Activated naive CD4-positive, alpha-beta T cell (primary cell): ENCODE measurements at places on chromosomes 11 and 22.
A peak's percentile ranks its signal among the peaks of the same experiment; 100 is the strongest.

GRCh38 chr11:36452236-36452940, 57.7 kb downstream of the TRAF6 start:
- no peak for DNase-seq

GRCh38 chr11:19216021-19216420, 14.2 kb upstream of the CSRP3 start:
- no peak for DNase-seq

GRCh38 chr11:8317159-8317558, 53.5 kb upstream of the LMO1 start:
- no peak for DNase-seq

DNA sequence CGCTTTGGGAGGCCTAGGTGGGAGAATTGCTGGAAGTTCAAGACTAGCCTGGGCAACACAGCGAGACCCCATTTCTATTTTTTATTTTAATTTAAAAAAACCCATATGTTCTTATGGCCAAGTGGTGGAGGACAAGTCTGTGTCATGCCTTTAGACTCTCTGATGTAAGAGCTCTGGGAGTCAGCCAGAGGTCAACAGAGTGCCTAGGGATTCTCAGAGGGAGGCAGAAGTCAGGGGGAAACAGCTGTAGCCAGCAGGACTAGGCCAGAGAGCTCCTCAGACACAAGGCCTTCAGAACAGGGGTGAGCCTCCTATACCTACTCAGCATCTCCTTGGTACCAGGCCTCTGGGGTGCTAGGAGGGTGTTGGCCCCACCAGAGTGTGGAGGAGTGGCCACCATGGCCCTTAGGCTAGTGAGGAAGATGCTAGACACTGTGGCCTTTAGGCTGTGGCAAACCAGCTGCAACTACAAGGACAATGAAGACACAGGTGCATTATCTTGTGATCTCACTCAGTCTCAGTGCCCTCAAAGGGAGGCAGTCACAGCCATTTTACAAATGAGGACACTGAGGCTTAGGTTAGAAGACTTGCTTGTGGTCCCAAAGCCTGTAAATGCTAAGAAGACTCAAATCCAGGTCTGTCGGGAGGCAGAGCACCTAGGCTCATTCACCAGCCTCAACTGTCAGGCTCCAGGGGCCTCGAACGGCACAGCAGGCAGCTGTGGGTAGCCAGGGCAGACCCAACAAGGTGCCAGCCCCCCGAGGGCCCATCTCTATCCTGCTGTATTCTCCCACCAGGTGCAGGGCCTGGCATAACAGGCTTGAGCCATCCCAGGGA, 5.0 kb downstream of the ZP1 start:
- no peak for DNase-seq

- DNase-seq, result no peak
Measured at GRCh38 chr11:87299041-87299481, 261.3 kb downstream of the TMEM135 start.

- no peak for DNase-seq
Measured at GRCh38 chr11:14742849-14743559, 99.4 kb downstream of the PDE3B start.

GRCh38 chr11:72568861-72569260, 105.4 kb downstream of the PDE2A start:
- no peak for DNase-seq

GRCh38 chr11:2519862-2520735, 75.3 kb downstream of the KCNQ1 start:
- DNase-seq, result no peak

- no peak for DNase-seq
Measured at GRCh38 chr22:20867179-20868024, 8.6 kb downstream of the SNAP29 start.

GRCh38 chr11:117790279-117790678, 6.7 kb downstream of the DSCAML1 start:
- DNase-seq, result no peak

DNA sequence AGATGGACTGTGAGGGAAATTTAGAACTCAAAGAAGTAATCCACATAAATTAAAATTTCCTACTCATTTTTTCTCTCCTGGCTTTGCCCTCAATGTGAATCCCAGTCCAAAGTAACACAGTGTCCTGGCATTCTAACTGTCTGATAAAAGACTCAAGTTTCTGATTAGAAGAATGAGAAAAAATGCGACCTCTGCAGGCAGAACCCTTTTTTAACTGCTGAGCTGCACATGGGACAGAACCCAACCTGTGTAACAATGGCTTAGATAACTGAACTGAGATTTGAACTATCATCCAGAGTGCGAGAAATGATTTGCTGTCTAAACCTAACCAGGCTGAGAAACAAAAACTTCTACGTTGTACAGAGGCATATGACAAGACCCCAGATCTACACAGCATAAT, 385.6 kb upstream of the LRRC4C start:
- DNase-seq, result no peak

GRCh38 chr11:96949464-96949863, 559.7 kb downstream of the JRKL start:
- DNase-seq, result no peak

DNA sequence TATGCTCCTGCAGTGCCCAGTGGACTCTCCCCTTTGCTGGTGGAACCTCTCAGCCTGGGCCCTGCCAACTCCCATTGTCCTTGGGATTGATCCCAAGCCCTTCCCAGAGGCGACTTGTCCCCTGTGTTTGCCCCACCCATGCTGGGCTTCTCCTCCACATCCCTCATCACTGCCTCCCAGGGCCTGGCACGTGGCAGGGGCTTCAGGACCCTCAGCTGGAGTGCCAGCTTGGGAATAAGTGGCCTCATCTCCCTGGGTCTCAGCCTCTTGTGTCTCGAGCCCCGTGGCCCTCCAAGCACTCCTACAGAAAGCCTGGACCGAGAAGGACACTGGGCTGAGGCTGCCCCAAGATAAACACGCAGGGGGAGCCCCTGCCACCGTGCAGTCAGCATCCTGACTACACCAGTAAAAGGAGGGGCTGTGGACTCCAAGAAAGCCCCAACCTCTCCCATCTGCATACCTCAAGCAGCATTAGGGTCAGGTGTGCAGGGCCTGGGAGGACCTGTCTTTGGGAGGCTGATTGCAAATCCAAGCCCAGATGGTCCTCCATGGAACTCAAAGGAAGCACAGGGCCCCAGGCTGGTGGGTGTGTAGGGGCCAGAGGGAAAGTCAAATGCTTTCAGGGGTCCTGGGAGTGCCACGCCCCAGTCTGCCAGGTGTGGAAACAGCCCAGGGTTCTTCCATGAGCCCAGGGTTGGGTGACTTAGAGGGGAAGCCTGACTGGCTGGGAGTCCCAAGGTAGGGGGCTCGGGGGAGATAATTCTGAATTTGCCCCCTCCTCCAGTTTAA, 9.5 kb upstream of the GNAZ start:
- no peak for DNase-seq

DNA sequence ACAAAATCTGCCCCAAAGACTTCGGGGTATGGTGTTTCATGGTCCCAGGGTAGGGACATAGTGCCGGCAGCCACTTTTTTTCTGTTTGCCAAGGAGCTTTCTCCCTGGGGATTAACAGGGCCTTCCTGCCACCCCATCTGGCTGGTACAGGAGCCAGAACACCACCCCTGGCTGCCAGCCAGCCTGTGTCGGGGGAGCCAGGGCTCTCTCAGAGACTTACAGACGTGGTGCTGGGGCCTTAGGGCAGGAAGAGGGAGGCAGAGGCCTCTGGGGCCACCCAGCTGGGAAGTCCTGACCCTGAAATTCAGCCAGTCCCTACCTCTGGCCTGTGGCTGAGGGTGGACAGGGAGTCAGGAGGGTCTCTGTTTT, 52.4 kb upstream of the CDON start:
- no peak for DNase-seq

GRCh38 chr11:73265853-73266645, 6.1 kb upstream of the P2RY6 start:
- DNase-seq, result no peak

DNA sequence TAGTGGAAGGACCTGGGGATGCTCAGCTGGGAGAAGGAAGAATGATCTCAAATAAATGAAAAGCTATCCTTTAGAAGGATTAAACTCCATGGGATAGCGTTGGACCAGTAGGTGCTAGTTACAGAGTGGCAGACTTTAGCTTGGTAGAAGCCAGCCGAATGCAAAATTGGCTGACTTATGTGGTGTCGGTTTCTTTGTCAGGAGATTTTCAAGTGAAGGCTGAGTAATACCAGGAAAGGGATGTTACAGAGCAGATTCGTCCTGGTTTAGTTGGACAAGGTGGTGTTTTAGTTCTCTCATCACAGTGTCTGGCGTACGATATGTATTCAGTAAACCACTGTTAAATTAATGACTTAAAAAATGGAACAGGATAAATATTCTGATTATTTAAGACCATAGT, 26.0 kb downstream of the FDX1 start:
- no peak for DNase-seq

DNA sequence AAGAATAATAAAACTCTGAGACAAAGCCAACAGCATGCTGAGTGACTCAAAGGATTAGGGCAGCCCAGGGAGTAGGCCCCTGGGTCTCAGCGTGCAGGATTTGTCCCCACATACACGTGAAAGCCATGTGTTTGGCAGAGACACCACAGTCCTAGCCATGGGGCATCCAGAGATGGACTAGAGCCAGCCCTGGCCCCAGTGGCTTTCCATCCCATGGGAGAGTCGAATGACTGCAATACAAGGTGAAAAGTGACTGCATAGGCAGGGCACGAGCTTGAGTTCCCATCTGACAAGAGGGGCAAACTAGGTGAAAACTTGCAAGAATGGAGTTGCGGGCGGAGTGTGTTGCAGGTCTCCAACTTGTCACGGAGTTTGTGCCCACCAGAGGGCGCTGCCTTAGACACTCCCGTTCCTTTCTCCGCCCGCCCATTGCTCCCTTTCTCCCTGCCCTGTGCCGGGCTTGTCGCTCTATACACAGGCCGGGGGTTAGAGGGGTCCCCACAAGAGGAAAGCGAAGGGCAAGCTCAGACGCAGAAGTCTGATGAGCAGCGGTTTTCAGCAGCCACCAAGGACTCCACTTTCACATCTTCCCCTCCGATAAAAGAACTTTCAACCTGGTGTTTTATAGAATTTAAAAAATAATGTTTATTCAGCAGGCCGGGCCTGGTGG, 24.2 kb downstream of the TSKU start:
- DNase-seq, result peak; percentile 23

DNA sequence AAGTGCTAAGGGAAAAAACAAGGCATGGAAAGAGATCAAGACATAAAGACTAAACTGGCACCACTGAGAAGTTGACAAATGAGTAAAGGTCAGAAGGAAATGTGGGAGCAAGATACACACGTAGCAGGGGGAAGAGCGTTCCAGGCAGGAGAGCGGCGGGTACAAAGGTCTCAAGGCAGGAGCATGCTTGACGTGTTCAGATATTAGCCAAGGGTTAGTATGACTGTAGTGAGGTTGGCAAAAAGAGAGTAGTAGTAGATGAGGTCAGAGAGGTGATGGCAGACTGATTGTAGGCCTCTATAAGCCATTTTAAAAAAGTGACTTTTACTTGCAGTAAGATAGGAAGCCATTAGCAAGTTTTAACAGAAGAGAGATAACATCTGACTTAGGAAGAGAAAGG, 9.9 kb downstream of the SYT9 start:
- no peak for DNase-seq

GRCh38 chr22:27492566-27493201, 308.9 kb downstream of the MN1 start:
- DNase-seq, result no peak

DNA sequence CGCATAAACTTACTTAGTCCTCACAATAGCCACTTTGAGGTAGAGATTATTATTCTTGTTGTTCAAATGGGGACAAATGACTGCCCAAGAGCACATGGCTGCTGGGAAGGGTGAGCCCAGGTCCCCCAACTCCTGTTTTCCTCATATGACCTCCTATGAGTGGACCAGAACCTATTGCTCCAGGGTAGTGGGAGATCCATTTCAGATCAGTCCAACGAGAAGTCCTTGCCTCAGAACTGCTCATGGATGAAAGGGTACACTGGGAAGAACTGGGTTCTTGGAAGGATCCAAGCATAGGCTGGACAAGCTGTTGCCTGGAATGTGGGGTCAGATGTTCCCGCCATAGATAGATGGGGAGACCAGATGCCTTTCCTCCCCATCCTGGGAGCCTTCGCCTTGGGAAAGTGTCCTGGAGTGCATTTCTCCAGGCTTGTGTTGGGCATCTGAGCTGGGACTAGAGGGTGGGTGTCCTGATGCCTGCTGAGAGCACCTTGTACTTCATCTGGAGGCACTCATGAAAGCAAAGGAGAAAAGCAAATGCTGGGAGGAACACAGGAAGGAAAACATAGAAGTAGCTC, 146.3 kb upstream of the B3GAT1 start:
- DNase-seq, result no peak

DNA sequence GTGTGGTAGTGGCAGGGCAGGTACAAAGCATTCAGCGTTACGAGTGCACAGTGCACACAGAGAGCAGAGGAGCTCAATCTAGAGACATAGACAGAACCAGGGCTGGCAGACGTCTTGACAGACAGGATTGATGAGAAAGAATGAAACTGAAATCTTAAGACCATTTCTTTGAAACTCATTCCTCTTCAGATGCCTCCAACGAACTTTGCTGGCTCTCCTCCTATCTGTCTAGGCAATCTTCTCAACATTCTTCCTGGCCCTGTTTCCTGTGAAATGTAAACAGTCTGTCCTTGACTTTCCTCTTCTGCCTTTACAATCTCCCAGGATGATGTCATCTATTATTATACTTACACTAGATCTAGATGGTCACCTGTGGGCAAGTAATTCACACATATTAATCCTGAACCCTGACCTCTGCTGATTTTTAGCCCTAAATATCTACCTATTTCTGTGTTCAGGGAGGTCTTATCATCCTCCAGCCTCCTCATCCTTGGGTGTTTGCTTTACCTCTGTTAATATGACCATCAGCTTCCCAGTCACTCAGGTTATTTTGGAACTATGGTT, 119.5 kb downstream of the ENTHD1 start:
- no peak for DNase-seq

DNA sequence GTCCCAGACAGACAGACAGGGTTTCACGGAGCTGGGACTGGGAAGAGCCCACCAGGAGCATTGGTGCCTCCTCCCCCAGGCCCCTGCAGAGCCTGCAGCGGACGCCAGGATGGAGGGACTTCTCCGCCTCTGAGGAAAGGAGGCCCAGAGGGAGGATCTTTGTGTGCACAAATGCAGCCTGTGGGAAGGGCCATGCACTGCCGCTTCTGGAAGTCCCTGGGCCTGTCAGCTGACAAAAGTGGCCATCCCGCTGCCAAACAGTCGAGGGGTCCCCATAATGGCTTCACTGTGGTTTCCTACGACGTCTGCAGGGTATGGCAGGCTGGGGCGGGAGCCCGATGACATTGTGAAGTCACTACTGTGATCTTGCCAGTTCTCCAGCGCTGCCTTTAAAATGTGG, 73.8 kb downstream of the TP53I11 start:
- no peak for DNase-seq

DNA sequence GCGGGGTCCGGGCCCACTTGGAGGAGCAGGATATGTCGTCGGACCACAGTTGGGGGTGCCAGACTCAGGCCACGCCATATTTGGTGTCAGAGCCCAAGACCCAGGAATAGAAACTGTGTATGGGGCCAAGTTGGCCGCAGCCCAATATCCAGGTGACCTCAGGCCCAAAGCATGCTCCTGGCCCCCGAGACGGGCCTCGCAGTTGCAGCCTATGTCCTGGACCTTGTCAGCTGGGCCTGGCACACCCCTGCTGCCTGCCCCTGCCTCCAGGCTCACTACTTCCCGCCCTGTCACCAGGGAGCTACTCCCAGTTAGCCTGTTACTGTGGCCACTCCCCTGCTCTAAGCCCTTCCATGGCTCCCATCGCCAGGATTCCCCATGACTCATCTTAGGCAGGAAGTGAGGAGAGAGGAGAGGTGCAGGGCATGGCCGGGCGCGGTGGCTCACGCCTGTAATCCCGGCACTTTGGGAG, 23.1 kb downstream of the A4GALT start:
- no peak for DNase-seq
